ENCODE measurements at places on chromosomes 13 and 19.
A peak's percentile ranks its signal among the peaks of the same experiment; 100 is the strongest.

DNA sequence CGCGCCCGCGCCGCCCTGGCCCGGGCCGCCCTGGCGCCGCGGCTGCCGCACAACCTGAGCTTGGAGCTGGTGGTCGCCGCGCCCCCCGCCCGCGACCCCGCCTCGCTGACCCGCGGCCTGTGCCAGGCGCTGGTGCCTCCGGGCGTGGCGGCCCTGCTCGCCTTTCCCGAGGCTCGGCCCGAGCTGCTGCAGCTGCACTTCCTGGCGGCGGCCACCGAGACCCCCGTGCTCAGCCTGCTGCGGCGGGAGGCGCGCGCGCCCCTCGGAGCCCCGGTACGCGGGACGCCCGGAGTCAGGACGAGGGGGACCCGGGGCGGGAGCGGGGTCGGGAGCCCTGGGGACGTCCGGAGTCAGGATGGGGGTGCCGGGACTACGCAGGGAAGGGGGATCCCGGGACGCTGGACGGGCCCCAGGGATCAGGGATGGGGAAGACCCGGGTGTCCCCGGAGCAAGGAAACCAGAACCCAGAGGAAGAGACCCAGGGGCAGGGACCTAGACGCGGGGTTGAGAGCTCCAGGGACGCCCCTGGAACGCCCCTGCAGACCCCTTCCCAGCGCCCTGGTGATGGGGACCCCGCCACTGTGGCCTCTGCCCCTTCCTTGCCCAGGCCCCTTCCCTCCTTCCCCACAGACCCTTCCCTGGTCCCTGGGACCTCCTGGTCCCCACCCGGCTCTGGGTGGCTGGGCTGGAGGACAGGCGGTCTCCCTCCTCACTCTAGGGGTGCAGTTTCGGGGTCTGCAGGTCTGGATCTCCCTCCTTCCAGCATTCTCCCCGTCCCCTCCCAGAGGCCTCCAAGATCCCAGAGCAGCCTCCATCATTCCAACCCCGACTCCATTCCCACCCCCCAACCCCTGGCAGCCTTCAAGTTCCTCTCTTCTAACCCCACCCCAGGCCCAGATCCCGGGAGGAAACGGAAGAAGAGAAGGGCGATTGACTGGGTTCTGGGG, 645 bp downstream of the GRIN3B start:
- no peak for DNase-seq

DNA sequence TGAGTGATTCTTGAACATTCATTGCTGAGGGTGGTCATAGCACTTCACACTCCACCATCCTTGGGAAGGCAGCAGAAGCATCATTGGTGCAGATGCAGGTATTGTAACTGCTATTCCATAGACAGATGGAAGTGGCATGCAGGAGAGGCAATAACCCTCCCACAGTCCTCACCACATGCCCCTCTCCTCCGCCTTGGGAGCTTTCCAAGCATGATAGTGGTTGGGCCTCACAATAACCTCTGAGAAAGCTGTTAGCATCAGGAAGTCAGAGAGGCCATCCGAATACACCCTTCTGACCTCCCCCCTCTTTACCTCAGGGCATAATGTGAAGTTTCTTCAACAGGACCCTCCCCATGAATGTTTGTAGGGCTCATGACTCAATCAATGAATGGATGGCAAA, 177.9 kb downstream of the KATNAL1 start:
- DNase-seq: no peak

- no peak for DNase-seq
Measured at GRCh38 chr13:40604135-40604534, 62.3 kb downstream of the FOXO1 start.

DNA sequence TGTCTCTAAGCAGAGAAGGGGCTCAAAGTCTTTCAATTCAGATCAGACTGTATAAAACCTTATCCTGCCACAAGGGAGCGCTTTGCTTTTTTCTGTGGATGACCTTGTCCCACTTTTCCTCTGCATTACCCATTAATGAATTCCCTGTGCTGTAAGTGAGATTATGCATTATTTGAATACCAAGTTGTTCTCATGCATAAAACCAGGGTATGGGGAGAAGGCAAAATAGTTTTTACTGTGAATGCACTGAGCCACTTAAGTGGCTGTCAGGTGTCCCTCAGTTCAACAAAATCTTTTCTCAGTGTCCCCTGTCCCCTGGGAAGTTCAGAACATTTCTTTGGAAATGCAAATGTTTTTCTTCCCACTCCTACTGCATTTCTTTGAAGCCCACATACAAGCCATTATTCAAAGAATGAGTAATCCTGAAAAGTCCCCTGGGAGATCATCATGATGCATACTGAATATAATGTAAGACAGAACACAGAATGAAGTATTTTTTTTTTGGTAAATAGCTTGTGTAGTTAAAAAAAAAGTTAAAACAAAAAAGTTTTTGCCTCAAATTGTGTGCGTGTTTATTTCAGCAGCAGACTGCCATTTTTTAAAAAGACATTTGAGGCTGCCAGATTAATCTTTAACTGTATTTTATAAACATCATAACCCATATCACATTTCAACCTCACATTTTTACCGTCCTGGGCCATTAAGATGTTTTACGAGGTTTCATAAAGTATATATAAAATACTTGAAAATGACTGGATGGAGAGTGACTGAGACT, 506.7 kb upstream of the PCDH9 start:
- DNase-seq: peak; percentile 83
